ENCODE measurements at places on chromosomes 2 and 18. TPM values are rescaled to one million over a fixed set of nuclear protein-coding genes. Genes with fewer than 3 reads are reported as not detected.

Gene PJVK
- polyA plus RNA-seq, result 3.6 TPM

Gene SNTG2
- polyA plus RNA-seq, result 0.42 TPM

Gene FAM117B
- 29.4 TPM for polyA plus RNA-seq

Gene ERLEC1
- 88.6 TPM for polyA plus RNA-seq

Gene ALLC
- not detected for polyA plus RNA-seq

Gene PLB1
- polyA plus RNA-seq, result 3.4 TPM

Gene CNTNAP5
- 19.3 TPM for polyA plus RNA-seq

Gene PLEK
- 0.10 TPM for polyA plus RNA-seq

Gene SLC38A11
- polyA plus RNA-seq, result not detected

Gene LYPD6B
- 7.7 TPM for polyA plus RNA-seq

Gene SNORC
- polyA plus RNA-seq, result 0.68 TPM

Gene TEKT4
- polyA plus RNA-seq, result not detected

Gene TNP1
- not detected for polyA plus RNA-seq

Gene HNMT
- polyA plus RNA-seq, result not detected

Gene HJURP
- polyA plus RNA-seq, result 1.3 TPM

Gene ADAM23
- polyA plus RNA-seq, result 55.0 TPM

Gene GLI2
- 0.14 TPM for polyA plus RNA-seq

Gene ZSWIM2
- polyA plus RNA-seq, result 0.86 TPM

Gene NEURL3
- 0.20 TPM for polyA plus RNA-seq

Gene DOK6
- polyA plus RNA-seq, result 7.4 TPM

Gene RTKN
- polyA plus RNA-seq, result 6.1 TPM

Gene C1GALT1C1L
- not detected for polyA plus RNA-seq

Gene CPO
- 1.2 TPM for polyA plus RNA-seq

Gene SULT1C4
- polyA plus RNA-seq, result not detected

Gene TTC39C
- polyA plus RNA-seq, result 29.7 TPM

Gene SERPINB2
- polyA plus RNA-seq, result not detected

Gene THSD7B
- polyA plus RNA-seq, result 0.46 TPM

Gene EFHD1
- not detected for polyA plus RNA-seq

Gene TUBA4B
- not detected for polyA plus RNA-seq

Gene CRYBA2
- polyA plus RNA-seq, result not detected

Gene HAAO
- not detected for polyA plus RNA-seq

Gene TMEM178A
- polyA plus RNA-seq, result 32.4 TPM

Gene PPIG
- 28.7 TPM for polyA plus RNA-seq

Gene DLX2
- 9.3 TPM for polyA plus RNA-seq

Gene COL4A4
- polyA plus RNA-seq, result 0.46 TPM

Gene ORC2
- 14.8 TPM for polyA plus RNA-seq

Gene METTL8
- 5.3 TPM for polyA plus RNA-seq

Gene RAPGEF4
- 10.4 TPM for polyA plus RNA-seq

Gene FHOD3
- polyA plus RNA-seq, result 22.3 TPM

Gene HRH4
- polyA plus RNA-seq, result 0.12 TPM

Gene BMP10
- polyA plus RNA-seq, result not detected

Gene DSG1
- not detected for polyA plus RNA-seq

Gene SCN1A
- 1.4 TPM for polyA plus RNA-seq

Gene CCBE1
- polyA plus RNA-seq, result not detected

Gene PRKAG3
- polyA plus RNA-seq, result not detected

Gene SLC11A1
- polyA plus RNA-seq, result 0.04 TPM

Gene DSC3
- 0.10 TPM for polyA plus RNA-seq

Gene REG3G
- polyA plus RNA-seq, result not detected

Gene SP5
- polyA plus RNA-seq, result not detected

Gene EPHA4
- polyA plus RNA-seq, result 71.1 TPM

Gene INPP5D
- polyA plus RNA-seq, result not detected

Gene YWHAQ
- 1,446 TPM for polyA plus RNA-seq

Gene ST6GAL2
- 21.8 TPM for polyA plus RNA-seq

Gene UGT1A8
- polyA plus RNA-seq, result not detected

Gene PDE11A
- polyA plus RNA-seq, result 0.89 TPM

Gene KRTCAP3
- polyA plus RNA-seq, result 4.0 TPM

Gene ALK
- polyA plus RNA-seq, result 10.1 TPM
